Activated CD4-positive, CD25-positive, alpha-beta regulatory T cell treated with anti-CD3 and anti-CD28 coated beads, Interleukin-2, amount 50 U/mL, for 72 hours (primary cell): ENCODE measurements at places on chromosomes 6 and 20.

- no peak for DNase-seq
Measured at GRCh38 chr6:163198396-163198795, 216.1 kb upstream of the QKI start.

- DNase-seq = peak; percentile 51
Measured at GRCh38 chr6:21593412-21593926, at the start of gene SOX4. Gene SOX4, plus strand, starts transcription at chr6:21593751. Its CDS starts 784 bp downstream, at chr6:21594535.

GRCh38 chr6:137412562-137412961 is 81.6 kb downstream of the OLIG3 start:
- DNase-seq = no peak

- DNase-seq = no peak
Measured at GRCh38 chr6:142841915-142842314, 103.1 kb downstream of the HIVEP2 start.

DNA sequence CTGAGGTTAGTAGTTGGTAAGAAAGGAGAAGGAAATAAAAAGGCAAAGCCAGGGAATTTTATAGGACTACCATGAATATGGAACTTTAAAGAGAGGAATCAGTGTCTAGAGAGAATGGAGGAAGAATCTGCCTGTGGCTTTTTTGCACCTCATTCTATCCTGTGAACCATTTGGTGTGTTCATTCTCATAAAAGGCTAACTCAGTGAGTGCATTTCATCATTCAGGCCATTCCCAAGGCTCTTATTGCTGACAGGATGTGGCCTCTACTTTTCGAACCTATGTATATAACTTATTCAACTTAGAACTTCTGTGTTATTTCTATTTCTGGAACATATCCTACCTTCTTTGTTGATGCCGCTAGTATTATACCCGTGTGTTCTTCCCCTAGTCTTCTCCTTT is 27.1 kb downstream of the HSF2 start:
- DNase-seq = no peak

DNA sequence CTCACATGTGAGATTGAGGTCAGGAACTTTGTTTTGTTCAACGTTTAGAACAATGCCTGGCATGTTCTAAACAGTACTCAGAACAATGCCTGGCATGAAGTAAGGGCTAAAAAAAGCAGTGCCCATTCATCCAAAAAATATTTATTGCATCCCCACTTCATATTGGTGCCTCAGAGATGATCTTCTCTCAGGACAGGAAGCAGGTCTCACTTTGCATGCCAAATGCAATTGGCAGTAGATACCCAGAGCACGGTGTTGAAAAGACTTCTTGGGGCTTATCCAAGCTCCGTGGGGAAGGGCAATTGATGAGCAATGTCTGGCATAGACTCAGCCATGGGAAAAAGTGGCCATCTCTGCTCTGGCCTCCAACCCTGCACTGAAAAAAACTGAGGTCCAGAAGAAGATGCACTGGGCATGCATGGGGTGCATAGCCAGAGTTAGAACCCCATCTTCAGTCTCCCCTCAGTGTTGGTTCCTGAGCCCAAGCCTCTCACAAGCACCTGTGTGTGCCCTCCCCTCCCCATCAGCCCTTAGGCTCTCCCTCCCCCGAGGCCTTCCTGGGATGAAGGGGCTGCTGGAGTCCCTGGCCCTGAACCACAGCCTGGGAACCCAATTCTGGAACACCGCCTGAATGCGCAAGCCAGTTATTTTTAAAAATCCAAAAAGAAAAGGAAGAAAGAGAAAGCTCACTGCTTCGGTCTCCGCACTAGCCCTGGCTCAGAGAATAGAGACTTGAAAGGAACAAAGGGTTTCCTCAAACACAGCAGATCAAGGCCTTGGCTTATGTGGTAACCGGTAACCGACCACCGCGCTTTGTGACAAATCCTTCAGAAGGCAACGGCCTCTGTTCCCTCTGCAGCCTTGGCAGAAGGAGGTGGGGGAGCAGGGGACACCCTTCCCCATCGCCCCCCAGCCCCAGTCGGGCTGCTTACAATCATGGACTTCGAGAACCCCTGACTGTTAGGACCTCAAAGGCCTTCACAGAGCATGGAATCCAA is 78.5 kb upstream of the SIRPA start:
- no peak for DNase-seq

GRCh38 chr20:45968801-45969711 is 2.9 kb downstream of the ZNF335 start:
- DNase-seq = peak; percentile 27

- DNase-seq = no peak
Measured at GRCh38 chr6:114346451-114346850, 3.6 kb upstream of the HS3ST5 start.
